NCI-H1436 (cell line): ENCODE measurements at places on chromosomes 2 and 18.

DNA sequence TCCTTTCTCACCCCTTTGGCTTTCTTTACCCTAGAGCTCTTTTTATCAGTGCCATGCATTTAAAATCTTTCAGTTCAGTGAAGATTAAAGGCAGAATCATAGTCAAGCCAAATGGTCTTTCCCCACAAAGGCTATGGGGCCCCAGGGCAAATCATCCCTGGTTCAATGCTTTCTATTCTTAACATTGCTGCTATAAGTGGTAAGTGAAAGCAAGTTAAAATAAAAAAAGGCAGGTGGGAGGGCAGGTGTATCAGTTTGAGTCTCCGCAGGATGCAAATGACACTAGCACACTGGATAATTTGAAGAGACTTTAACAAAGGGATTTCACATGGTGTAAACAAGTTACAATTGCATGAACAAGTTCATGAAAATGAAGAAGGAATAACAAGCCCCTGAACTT is 757.4 kb downstream of the SATB2 start:
- peak; percentile 45 for DNase-seq

- no peak for DNase-seq
Measured at GRCh38 chr2:241615041-241615440, 21.9 kb downstream of the THAP4 start.

DNA sequence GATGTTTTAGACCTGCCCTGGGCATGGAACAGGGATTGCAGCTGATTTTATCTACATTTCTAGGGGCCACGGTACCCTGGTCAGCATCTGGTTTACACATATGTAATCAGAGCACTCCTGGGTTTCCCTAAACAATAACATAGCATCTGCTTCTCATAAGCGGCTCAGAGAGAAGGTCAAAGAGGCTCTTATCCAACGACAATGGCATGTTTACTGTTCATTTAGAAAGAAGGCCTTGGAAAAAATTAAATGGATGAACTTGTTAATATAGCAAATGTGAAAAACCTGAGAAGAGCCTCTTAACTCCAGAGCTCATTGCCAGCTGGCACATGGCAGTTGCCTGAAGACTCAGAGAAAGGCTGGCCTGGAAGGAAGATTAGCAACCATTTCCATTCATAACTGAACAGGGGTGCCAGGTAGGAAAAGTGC is 202.8 kb upstream of the THUMPD2 start:
- no peak for DNase-seq

- no peak for DNase-seq
Measured at GRCh38 chr2:187390891-187391290, 57.2 kb downstream of the CALCRL start.

- DNase-seq = no peak
Measured at GRCh38 chr2:132664096-132664495, 5.9 kb downstream of the LYPD1 start.
